ENCODE measurements at places on chromosomes 4 and X.
A peak's percentile ranks its signal among the peaks of the same experiment; 100 is the strongest.

DNA sequence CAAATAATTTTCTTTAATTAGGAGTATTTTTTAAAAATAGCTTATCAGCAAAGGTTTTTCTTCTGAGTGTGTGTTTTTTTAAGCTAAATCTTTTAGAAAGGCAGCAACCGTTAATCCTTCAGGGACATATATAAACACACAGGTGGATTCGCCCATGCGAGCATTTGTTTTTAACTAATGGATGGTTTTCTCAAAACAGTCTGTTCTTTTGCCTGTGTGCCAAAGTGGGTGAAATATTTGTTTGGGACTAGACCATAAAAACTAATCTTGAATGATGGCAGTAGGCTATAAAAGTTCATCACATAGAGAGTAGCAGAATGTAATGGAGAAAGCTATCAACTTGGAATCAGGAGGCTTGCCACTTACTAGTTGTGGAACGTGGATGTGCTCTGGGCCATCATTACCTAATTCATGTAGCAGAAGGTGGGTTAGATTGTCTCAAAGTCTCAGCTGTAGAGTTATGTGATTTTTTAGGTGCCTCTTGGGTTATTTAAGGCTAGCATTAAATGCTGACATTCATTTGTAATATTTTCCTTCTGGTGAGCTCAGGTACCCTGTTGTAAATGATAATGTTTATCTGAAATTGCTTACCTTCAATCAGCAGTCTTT lies 7.4 kb upstream of the TAPT1 start:
- no peak for DNase-seq

DNA sequence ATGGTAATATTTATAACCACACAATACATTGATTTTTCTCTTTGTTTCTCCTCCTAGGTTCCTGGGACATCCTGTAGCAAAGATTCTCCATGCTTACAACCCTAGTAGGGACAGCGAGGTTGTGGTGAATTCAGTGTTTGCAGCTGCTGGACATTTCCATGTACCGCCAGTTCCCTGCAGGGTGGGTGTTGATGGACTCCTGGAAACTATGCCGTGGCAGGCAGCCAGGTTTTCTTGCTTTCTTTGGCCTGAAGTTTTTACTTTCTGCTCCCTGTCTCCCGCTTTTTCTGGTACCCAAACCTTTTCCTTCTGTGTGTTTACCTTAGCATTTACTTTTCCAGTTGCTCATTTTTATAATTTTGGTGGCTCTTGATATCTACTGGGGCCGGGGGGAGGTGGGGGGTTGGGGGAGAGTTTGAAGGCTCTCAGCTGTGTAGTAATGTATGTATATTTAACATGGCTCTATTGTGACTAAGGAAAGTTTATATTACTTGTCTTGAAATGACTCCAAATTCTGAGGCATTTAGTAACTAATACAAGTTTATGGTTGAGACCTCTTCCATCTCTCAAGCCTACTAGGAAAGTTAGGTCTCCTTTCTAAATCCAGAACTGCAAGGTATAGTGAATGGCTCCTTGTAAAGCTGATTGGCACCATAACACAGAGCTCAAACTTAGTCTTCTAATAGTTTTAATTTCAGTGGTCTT lies 89.7 kb downstream of the TMEM131L start:
- no peak for DNase-seq

DNA sequence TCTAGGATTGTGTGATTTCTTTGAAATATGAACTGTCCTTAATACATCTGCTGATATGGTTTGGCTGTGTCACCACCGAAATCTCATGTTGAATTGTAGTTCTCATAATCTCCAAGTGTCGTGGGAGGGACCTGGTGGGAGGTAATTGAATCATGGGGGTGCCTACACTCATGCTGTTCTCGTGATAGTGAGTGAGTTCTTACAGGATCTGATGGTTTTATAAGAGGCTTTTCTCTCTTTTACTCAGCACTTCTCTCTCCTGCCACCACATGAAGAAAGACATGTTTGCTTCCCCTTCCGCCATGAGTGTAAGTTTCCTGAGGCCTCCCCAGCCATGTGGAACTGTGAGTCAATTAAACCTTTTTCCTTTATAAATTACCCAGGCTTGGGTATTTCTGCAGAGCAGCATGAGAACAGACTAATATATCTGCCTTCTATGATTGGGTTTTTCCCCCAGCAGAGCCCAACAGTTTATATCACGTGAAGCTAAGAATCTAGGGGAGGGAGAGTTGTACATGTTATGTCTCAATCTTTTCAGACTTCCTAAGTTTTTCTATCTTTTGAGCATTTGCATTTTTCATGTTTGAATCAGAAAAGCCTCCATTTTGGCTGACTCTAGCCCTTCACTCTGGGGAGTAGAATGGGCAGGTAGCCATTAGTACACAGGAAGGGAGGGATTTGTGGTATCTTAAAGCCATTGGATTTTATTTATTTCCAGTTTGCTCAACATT lies 58.9 kb downstream of the PLAC1 start:
- no peak for DNase-seq

DNA sequence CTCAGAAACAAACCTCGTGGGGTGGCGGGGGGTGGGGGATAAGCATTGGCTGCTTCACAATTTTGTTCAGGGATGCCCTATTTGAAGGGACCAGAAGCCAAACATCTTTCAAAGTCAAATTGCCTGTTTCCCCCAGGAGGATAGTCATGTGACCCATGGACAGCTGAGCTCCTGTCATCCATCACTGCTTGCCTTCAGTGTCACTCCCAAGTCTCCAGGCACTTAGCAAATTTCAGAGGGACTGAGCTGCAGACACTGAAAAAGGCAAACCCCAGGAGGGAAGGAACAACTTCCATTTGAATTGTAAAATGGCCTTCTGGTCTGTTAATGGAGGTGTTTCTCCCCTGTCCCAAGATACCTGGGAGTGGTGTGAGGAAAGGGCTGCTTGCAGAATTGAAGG lies 73.4 kb downstream of the FRMPD3 start:
- no peak for DNase-seq

- DNase-seq = peak; percentile 65
Observed at GRCh38 chr4:80243274-80244018, 23.0 kb upstream of the FGF5 start.

- DNase-seq = no peak
Observed at GRCh38 chrX:2698604-2699003, 7.5 kb downstream of the CD99 start.

DNA sequence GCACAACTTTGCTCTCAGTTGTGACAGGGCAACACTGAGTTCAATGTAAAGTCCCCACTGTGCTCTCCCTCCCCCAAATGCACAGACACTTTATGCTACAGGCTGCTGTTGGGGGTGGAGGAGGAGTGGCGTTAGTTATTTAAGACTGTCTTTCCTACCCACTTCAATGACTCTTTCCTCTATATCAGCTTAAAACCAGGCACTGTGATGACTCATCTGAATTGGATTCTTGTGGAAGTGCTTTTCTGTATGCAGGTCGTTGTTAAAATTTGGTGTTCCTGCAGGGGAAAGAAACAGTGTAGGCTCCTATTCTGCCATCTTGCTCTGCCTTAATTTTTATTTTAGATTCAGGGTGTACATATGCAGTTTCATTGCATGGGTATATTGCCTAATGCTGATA lies 1157.2 kb upstream of the ADGRL3 start:
- no peak for DNase-seq

DNA sequence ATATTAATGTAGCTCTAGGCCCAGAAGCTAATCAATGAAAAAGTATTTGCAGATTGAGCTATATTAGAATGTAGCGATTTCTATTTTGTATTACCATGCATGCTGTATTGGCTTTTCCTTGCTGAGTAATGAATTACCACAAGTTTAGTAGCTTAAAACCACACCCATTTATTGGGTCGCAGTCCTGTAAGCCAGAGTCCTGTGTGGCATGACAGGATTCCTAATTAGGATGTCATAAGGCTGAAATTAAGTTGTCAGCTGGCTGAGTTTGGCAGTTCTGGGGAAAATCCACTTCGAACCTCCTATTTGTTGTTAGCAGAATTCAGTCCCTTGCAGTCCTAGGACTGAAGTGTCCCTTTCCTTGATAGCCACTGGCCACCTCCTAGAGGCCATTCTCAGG lies 50.3 kb upstream of the HHIP start:
- no peak for DNase-seq

DNA sequence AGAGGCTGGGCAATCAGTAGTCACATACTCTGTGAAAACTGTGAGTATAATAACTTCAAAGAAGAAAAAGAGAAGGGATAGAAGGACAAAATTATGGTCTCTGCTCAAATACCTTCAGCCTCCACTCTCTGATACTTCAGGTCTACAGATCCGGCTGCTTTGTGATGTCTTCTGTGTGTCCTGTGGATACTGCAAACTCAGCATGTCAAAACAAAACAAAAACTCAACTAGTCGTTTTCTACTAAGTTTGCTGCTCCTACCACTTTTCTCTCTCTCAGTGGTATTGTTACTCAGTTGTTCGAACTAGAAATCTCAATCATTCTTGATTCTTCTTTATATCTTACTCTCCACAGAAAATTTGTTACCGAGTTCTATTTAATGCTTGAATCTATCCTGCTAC lies 202.4 kb upstream of the ANK2 start:
- DNase-seq = no peak

DNA sequence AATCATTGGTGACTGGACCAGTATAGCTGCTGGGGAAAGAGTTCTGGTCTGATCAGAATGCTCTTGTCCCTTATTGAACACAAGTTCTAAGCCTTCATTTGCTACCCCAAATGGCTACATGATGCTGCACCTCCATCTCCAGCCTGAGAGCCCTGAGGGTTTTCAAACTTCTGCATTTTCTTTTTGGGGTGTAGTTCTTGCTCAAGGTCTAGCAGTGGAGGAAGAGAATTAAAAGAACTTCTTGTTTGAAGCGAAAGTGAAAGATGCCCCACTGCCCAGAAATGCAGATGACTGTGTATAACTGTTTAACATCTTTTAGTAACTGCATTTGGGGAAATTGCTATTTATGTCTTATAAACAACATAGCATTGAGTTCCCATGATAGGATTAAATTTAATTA lies 38.5 kb downstream of the LAMTOR3 start:
- no peak for DNase-seq

DNA sequence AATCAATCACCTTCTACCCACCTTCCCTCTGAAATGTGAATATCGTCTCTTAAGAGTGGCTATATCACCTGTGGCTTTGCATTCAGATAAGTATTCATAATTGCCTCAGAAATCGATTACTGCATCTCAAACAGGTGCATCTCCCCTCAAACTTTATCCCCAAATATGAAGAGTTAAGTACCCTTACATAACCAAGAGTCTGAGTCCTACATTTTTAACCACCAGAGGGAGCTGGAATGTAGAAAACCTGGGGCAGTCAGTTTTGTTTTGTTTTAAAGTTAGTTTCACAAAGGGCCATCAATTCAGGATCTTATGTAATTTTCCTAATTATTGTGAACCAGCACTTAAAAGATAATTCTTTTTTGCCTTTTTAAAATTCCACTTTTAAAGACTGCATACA lies 5.7 kb downstream of the TCEANC start:
- peak; percentile 25 for DNase-seq

DNA sequence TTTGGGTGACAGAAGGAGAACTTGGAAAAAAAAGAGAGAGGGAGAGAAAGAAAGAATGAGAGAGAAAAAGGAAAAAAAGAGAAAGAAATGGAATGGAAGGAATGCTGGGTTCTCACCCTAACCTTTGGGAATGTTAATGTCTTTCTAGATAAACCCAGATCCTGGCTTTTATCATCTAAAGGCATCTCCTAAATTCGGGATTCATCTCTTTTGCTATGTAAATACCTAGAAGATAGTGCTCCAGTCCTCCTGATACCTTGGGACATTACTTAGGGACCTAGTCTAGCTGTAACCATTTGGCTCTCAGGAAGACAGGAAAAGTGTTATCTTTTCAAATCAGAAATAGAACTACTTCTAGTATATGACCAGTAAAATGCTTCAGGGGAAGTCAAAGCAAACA lies 15.8 kb upstream of the SPCS3 start:
- DNase-seq = no peak

- no peak for DNase-seq
Observed at GRCh38 chrX:353566-354535, 32.9 kb downstream of the PPP2R3B start.

- peak; percentile 80 for DNase-seq
Observed at GRCh38 chr4:11428231-11428898, at the start of gene HS3ST1. Gene HS3ST1, minus strand, starts transcription at chr4:11428894. Its CDS starts 28,889 bp downstream, at chr4:11400005.

- DNase-seq = no peak
Observed at GRCh38 chr4:6955261-6955911, 45.8 kb downstream of the TBC1D14 start.

DNA sequence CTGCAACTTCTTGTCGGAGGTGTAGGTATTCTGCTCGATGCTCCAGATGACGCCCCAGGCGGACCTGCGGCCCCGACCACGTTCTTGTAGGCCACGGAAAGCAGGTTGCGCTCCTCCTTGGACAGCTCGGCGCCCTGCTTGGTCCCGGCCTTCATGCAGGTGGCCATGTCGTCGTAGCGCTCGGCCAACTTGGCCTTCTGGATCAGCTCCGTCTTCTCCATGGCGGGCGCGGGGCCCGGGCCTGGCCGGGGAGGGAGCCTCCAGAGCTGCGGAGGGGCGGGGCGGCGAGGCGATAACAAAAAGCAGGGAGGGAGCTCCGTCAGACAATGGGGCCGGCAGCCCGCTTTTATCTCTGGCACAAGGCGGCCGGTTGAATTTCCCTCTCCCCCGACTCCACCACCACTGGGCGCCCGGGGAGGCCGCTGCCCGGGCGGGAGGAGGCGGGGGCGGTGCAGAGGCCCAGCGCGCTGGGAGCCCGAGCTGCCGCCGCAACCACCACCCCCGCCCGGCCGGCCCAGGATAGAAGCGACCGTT lies 28.3 kb upstream of the DRP2 start:
- DNase-seq = no peak

DNA sequence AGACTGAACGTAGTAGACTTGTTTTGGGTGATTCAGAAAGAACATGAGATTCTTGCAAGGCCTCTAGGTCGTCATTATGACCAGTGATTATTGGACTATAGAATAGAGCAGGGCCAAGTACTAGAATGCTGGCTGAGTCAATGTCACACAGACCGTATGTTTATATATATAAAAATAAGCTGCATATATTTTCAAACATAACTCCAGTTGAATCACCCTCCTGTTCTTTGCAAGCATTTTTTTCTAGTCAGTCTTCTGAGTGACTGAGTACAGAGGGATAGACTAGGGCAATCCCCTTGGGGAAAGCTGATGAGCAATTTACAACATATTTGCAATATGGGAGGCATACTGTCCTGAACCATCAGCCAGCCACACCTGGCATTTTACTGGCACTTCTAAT lies 48.4 kb upstream of the PRPS1 start:
- no peak for DNase-seq

DNA sequence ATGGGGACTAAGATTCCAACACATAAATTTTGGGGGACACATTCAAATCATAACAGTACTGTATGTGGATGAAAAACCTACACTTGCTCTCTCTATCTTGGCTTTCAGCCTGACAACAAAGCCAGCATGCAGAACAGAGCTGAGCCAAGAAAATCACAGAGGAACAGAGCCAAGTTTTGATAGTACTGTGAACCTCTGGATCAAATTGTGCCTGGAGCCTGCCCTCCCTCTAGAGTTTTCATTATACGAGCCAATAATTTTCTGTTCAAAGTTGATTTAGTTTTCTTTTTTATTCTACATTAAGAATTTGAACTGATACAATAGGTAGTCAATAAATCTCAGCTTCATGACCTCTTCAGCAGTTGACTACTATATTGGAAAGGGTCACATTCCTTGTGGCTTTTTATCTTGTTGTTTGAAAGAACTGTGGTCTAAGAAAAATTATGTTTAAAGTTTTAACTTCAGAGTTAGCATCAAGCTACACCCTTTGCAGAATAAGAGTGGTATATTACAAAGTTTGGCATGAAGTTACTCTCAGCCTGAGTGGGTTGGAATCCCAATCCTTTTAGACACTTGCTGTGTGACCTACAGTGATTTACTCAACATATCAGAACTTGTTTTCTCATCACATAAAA lies 31.1 kb downstream of the GRID2 start:
- DNase-seq = no peak
